ENCODE measurements at places on chromosomes 13 and 19. TPM values are rescaled to one million over a fixed set of nuclear protein-coding genes. Genes with fewer than 3 reads are reported as not detected.

The ZSCAN4 gene
- total RNA-seq, result not detected

The FFAR2 gene
- not detected for total RNA-seq

The TLE2 gene
- total RNA-seq, result 2.4 TPM

The POU2F2 gene
- 0.47 TPM for total RNA-seq

The SYT5 gene
- 4.9 TPM for total RNA-seq
